ENCODE measurements at places on chromosomes 3 and 15. TPM values are rescaled to one million over a fixed set of nuclear protein-coding genes. Genes with fewer than 3 reads are reported as not detected.

DNA sequence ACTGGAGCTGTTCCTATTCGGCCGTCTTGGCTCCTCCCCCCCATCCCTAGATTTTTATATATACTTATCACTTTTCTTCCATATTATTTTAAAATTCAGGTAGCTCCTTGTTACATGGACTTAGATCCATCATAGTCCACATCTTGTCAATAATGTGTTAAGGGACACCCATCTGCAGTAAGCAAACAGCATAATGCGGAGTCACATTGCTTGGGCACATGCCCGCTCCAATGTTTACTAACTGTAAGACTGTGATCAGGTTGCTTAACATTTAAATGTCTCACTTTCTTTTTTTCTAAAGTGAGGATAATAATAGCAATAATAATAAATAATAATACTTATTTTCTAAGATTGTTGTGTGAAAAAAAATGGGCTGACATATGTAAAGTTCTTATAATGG, 303.2 kb upstream of the SOX14 start:
- no peak for DNase-seq

- no peak for DNase-seq
Observed at GRCh38 chr15:78035321-78035751, 42.2 kb downstream of the TBC1D2B start.

- no peak for DNase-seq
Observed at GRCh38 chr3:13027154-13027553, 46.1 kb downstream of the IQSEC1 start.

DNA sequence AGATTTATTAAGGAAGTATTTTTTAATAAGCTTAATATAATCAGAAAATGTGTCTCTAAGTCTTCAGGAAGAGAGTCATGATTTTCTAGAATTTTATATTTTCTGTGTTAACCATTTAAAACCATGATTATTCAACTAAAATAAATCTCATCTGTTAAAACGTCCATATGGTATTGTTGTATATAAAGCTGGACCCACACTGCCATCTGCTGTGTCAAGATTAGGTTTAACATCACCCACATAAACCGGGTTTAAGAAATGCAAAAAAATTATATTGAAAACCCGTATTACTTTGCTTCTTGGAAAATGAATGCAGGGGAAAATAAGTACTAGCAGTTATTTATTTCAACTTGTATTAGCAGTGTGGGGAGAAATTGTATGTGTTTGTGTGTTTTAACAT, 9.5 kb upstream of the CCDC66 start:
- no peak for DNase-seq

DNA sequence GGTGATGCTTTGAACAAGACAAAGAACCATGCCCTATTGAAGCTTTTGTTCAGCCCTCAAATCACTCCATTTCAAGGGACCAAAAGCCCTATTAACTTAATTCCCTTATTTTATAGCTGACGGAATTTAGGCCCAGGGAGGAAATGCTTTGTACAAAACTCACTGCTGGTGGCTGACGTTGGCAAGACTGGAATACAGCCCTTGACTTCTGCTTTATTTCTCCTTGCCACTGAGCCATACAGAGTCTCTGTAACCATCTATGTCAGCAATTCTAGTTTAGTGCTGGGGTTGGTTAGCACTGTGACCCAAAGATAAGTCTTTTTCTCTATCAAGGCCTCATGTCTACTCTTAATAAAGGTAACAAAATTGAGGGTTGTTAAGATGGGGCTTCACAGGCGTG, 316.1 kb upstream of the TPRG1 start:
- DNase-seq = no peak

DNA sequence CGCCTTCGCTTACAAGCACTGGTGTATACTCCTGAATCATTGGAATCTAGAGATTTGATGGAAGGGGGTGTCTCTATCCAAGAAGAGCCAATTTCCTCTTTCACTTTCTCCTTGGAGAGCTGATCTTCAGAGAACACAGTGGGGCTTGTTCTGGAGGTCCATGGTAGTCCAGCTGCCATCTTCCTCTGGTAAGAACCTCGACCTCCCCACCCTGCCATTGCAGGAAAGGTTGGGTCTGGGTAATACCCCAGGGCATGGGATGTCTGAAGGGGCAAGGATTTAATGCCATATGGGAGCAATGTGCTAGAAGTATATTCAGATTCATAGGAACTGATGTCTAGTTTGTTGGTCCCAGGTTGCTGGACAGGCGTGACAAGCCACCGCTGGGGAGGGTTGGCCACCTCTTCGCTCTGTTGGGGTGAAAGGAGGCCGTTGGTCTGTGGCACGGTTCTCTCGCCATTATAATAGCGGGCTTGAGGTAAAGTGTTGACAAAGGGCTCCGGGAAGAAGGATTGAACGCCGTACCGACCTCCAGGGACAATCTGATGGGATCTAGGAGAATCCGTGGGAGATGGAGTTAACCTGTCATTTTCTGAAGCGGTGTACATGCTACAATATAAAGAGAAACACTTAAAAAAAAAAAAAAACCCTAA, 4.8 kb downstream of the EOMES start:
- no peak for DNase-seq

GRCh38 chr3:26621906-26622620, 509 bp upstream of the LRRC3B start:
- DNase-seq = no peak

HCLS1 gene
- 85.2 TPM for total RNA-seq

CHRFAM7A gene
- 7.6 TPM for total RNA-seq

DNA sequence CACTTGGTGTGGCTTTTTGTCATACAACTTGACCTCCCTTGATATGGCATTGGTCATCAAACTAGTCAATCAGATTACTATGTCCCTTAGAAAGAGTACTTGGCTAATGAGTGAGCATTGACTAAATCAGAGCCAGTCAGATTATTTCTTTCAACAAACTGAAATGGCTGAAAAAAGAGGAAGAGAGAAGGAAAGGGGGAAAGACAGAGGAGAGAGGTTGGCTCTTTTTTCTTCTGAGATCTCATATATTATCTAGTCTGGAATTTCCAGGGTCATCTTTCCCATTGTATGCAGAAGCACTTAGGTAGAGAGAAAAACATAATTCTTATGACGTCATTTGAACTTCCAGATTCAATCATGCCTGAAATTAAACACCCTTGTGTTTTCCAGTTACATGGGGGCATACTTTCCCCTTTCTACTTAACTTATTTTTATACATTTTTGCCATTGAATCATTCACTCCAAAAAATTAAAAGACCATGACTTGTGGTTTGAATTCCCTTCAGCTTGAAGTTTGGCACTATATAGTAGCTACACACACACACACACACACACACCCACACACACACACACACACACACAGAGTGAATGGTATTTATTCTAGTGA, 387.8 kb downstream of the LSAMP start:
- DNase-seq = no peak

GRCh38 chr15:99455789-99456160, 110.0 kb upstream of the MEF2A start:
- DNase-seq = no peak

DNA sequence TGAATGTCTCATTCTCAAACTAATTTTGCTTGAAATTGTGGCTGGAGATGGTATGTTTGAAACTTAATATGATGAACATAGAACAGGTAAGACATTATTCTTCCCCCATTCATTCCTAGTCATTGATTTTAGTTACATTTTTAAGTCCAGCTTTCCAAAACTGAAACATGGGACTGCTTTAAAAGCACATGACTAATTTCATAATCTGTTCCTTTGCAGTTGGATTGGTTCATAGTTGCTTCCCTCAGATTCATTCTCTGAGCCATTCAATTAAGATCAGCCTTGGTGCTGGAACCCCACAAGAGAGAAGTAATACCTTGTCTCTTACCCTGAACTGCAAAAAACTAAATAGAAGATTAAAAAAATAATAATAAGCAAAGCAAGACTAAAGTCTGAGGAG, 87.5 kb upstream of the TGFBR2 start:
- DNase-seq = no peak

DNA sequence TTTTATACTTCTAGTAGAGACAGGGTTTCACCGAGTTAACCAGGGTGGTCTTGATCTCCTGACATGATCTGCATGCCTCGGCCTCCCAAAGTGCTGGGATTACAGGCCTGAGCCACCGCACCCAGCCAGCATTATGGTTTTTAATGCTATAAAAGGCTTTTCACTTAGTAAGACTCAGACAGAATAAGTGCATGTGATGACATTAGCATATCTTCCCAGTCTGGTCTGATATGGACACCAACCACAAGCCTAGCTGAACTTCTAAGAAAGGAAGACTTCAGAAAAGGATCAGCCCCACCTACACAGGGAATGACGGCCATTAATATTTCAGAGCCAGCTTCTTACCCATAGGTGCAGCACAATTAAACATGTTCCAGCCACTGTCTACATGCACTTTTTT, 27.0 kb downstream of the GRK7 start:
- DNase-seq = no peak

- DNase-seq = no peak
Observed at GRCh38 chr3:146218880-146219866, 31.7 kb downstream of the PLSCR4 start.

DNA sequence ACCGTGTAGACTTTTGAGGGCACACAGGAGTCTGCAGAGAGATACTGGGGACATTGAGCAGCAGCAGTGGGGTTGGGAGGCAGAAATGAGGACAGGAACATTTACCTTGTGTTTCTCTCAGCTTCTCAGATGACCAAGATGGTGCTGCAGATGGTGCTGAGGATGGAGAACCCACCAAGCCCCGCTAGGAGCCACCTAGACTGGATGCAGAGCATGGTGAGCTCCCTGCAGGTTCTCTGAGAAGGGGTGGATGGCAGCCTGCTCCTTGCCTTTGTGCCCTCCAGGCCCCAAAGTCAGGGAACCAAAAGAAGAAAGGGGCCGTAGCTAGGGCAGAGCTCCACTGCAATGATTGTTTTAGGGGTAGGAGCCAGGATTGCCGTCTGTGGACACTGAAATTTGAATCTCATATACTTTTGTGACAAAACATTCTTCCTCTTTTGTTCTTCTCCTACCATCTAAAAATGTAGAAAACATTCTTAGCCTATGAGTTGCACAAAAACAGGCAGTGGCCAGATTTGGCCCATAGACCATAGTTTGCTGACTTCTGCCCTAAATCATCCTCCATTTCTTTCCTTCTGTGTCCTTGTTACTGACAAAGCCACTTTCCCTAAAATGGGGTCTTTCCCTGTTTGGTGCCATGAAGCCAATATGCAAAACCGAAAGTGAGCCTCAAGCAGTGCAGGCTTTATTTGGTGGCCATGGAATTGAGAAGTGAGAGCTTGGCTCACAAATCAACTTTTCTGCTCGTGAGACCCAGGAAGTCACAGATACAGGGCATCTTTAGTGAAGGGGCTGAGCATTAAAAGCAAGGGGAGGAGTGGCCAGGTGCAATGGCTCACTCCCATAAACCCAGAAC, 11.9 kb upstream of the MUC20 start:
- no peak for DNase-seq

Measured in thoracic aorta (tissue), 2 donors.